Omental fat pad (tissue), 4 donors: ENCODE measurements at places on chromosomes 6 and 20. TPM values are rescaled to one million over a fixed set of nuclear protein-coding genes. Genes with fewer than 3 reads are reported as not detected.

DNA sequence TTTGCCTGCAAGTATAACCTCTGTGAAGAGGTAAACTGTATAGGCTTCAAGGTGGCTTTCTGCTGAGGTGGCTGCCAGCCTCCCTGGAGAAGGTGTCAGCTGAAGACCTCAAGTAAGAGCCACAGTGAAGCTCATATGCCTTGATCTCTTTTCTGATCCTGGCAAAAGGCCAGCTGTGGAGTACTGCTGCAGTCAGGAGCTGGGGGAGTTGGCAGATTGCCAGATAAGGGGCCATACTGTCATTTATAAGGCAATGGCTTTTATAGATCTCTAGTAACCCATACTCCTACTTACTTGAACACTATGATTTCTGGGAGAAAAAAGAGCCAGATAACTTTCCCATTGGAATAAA lies 8.8 kb upstream of the CEP85L start:
- DNase-seq: no peak

DNA sequence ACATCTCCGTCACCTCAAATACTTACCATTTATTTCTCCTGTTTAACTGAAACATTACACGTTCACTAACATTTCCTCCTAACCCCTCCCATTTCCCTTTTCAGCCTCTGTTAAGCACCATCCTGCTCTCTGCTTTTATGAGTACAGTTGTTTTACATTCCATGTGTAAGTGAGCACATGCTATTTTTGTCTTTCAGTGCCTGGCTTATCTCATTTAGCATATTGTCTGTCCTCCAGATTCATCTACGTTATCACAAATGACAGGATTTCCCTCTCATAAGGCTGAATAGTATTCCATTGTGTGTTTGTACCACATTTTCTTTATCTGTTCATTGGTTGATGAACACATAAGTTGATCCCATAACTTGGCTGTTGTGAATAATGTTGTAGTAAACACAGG lies 22.7 kb downstream of the TAF11 start:
- DNase-seq: no peak

GRCh38 chr6:5173810-5174209 lies 86.9 kb downstream of the LYRM4 start:
- DNase-seq: no peak

GRCh38 chr6:169880516-169880915 lies 129.1 kb downstream of the ERMARD start:
- DNase-seq: no peak

- DNase-seq: no peak
Measured at GRCh38 chr6:37025621-37026466, 20.4 kb downstream of the FGD2 start.

DNA sequence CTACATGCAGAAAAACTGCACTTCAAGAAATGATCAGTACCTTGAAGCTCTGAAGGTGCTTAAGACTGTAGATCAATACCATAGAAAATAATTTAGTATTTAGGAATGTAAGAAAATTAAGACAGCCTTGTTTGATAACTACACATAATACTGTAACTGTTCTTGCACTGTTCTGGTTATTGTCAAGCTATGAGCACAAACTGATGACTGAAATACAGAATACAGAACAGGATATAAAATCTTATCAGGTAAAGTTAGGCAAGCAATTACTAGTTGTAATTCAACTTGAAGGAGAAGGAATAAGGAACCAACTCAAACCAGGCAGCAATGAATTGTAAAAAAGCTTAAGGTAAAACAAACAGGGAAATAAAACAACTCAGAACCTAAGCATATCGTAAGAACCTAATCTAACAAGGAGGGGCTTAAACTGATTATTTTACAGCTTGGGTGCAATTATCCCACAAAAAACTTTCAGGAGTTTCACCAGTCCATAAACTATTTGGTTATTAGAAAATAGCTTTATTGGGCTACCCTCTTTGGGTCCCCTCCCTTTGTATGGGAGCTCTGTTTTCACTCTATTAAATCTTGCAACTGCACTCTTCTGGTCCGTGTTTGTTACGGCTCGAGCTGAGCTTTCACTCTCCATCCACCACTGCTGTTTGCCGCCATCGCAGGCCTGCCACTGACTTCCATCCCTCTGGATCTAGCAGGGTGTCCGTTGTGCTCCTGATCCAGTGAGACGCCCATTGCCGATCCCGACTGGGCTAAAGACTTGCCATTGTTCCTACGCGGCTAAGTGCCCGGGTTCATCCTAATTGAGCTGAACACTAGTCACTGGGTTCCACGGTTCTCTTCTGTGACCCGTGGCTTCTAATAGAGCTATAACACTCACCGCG lies 97.7 kb downstream of the ATG5 start:
- DNase-seq: no peak

- DNase-seq: no peak
Measured at GRCh38 chr20:1587781-1588532, 30.5 kb upstream of the SIRPD start.

DNA sequence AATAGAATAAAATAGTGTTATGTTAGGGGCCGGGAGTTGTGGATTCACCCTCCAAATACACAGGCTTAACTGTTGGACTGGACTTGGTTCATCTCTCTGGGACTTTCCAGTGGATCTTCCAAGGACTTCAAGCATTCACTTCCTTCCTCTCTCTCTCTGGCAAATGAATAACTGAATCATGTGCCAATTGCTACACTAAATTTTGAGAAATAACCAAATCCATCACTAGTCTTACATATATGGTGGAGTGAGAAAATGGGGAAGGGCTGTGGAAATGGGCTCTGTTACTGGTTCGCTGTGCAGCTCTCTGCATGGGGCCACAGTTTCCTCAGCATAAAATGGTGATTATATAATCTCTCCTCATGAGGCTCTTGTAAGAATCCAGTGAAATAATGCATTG lies 6.8 kb upstream of the KIAA1755 start:
- DNase-seq: no peak

Gene SIRPD
- 0.96 TPM for total RNA-seq

Gene ERMARD
- 18.6 TPM for total RNA-seq
